CD4-positive, alpha-beta T cell treated with Interferon gamma for 1 hour (primary cell): ENCODE measurements at places on chromosomes 3 and 15.

- no peak for DNase-seq
Observed at GRCh38 chr3:127486321-127486944, 104.1 kb downstream of the TPRA1 start.

DNA sequence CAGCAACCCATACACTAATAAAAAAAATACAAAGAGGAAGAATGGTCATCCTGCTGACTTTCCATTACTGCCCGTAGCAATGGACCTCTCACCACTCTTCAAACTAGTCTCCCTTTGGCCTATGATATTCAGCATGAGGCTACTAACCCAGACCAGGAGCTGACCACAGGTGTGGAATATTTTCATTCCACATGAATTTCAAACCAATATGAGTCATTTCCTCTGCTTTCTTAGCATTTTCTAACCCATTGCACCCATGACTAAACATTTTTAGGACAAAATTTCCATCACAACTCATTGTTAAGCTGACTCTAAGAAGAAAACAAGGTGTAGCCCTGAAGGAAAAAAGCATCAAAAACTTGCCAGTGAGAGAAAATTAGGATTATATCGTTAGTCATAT lies 34.0 kb upstream of the ZPLD1 start:
- no peak for DNase-seq

- no peak for DNase-seq
Observed at GRCh38 chr3:112811131-112811884, 35.4 kb downstream of the CD200R1L start.

DNA sequence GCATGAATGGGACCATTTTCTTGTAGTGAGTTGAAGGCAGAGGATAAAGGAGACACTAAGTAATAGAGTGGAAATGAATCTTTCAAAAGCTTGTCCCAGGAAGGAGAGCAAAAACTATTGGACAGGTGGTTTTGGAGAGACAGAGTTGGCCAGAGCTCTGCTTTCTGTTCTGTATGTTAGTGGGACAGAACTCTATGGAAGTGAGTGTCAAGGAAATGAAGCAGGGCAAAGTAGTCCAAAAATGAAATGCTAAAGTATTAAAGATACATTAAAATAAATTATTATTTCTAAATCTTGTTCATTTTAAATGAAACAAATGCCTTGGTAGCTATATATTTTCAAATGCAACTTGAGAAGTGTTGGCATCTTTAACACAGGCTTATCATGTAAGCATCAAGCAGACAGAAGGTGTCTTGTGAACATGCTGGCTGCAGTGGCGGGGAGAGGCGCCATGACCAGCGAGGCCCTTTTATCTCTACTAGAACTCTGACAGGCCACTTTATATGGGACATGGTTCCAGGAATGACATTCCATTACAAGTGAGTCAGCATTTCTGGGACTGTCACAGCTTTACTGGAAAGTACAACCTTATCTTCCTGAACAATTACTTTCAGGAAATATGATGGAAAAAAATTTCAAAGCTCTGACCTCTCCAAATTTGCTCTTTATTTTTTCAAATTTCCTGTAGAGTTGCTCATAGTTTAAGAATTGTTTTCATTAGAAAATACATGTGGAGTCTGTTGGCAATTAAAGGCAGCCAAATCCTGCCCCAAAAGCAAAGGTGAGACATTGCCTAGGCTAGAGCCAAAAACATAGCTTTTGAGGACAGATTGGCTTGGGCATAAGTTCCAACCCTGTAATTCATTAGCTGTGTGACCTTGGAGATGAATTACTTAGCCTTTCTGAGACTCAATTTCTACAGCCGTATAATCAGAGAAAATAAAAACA lies 106.5 kb downstream of the ECT2 start:
- DNase-seq, result no peak

- DNase-seq, result no peak
Observed at GRCh38 chr15:43868406-43868805, 41.6 kb downstream of the WDR76 start.

DNA sequence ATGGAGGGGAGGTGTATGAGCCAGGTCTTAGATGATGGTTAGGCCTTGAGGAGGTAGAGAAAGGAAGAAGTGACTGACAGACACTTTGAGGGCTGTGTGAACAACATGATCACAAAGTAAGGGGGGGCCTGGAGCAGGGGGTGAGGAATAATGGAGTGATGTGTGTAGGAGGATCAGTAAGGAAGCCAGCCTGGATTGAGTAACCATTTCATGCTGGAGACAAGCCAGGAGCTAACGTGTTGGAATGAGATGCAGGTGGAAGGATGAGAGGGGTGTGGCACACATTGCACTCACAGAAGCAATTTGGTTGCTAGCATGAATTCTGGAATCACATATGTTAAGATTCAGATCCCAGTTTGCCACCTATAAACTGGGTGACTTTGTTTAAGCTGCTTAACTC lies 65.5 kb downstream of the BBX start:
- no peak for DNase-seq
